ENCODE measurements at places on chromosomes 1 and 21.

- DNase-seq = no peak
Observed at GRCh38 chr1:61812916-61813315, 70.6 kb downstream of the PATJ start.

DNA sequence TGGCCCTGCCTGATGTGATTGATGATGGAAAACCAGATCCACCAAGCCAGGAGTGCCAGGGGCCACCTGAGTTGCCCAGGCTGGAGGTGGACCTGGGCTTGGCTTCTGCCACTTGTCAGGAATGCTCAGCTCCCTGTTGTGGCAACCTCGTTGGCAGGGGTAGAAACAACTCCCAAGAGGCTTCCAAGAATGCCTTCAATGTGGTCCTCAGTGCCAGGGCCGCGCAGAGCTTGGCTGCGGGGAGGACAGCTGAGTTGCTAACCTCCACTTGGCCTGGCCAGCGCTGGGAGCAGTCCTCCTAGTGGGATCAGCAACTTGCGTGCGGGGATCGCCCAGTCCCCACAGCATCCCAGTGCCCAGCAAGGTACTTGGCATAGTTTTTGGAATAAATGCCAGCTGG lies 9.0 kb downstream of the MYOM3 start:
- peak; percentile 92 for DNase-seq

DNA sequence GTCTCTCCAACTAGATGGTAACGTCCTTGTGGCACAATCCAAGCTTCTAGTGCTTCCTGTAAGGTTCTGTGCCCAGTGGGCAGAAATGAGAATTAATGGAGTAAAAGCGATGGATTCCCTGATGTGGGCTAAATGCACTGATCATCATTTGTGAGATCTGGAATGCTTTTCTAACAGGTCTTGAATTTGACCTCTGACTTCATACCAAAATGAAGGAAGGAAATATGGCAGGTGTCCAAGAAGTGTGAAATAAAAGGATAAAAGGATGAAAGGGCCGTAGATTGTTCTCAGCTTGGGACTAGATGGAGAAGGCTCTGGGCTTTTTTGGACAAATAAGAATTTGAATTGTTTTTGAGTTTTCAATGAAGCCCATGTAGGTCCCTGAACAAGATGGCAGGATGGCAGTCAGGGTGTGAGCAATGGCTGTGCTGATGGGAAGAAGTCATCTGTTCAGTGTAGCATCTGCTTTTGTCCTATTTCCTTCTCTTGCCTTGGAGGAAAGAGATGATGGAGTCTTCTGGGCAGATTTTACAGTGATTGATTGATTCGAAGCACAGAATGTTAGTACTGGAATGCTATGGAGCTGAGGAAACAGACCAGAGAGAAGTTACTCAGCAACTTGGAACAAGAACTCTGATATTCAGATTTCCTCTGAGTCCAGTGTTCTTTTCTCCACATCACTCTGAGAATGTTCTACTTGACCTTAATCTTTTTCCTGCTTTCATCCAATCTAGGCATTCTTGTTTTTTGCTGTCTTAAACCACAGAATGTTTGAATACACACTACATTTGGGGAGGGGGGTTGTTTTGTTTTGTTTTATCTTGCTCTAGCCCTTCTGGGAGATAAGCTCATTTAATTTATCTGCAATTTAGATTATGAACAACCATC lies 286.0 kb downstream of the HLX start:
- no peak for DNase-seq

DNA sequence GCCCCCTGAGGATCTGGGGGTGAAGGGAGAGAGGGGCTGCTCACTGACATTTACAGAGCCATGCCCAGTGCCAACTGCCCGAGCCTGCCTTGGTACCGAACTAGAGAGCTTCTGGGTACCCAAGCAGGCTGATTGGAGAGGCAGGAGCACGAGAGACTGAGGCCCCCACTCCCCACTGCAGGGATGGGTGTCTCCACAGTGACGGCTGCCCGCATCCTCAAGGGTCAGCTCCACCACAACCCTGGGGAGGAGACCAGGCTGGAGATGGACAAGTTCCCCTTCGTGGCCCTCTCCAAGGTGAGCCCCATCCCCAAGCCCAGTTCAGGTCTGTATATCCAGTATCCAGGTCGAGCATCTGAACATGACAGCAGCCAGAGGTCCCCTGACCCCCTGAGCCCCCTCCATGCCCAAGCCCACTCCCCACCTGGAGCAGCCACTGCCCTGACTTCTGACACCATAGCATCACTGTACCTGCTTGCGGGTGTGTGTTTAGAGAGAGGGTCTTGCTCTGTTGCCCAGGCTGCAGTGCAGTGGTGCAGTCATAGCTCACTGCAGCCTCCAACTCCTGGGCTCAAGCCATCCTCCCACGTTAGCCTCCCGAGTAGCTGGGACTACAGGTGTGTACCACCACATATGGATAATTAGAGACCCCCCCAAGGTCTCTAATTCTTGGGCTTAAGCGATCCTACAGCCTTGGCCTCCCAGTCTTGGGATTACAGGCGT lies 51.9 kb downstream of the ALPL start:
- peak; percentile 14 for DNase-seq

- peak; percentile 33 for DNase-seq
Observed at GRCh38 chr1:161207173-161207572, 5.0 kb downstream of the NDUFS2 start.

GRCh38 chr1:47471163-47471562 lies 33.3 kb downstream of the FOXD2 start:
- DNase-seq = peak; percentile 70

- no peak for DNase-seq
Observed at GRCh38 chr1:32755098-32755809, 52.7 kb upstream of the SYNC start.

DNA sequence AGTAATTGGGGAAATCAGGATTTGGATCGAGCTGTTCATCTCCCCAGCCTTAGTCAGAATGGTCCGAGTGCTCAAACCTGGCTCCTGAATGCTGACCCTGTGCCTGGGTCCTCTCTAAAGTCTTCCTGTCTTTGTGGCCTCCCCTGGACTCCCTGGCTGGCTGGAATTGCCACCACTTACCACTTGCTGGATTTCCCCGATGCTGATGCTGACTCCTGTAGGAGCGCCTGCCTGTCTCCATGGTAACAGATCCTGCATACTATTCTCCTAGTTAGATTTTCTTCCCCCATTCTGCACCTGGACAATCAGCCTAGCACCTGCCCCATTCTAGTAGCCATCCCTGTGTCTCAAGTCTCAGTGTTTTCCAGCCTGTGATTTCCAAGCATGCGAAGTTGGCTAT lies 382.2 kb upstream of the ESRRG start:
- no peak for DNase-seq

DNA sequence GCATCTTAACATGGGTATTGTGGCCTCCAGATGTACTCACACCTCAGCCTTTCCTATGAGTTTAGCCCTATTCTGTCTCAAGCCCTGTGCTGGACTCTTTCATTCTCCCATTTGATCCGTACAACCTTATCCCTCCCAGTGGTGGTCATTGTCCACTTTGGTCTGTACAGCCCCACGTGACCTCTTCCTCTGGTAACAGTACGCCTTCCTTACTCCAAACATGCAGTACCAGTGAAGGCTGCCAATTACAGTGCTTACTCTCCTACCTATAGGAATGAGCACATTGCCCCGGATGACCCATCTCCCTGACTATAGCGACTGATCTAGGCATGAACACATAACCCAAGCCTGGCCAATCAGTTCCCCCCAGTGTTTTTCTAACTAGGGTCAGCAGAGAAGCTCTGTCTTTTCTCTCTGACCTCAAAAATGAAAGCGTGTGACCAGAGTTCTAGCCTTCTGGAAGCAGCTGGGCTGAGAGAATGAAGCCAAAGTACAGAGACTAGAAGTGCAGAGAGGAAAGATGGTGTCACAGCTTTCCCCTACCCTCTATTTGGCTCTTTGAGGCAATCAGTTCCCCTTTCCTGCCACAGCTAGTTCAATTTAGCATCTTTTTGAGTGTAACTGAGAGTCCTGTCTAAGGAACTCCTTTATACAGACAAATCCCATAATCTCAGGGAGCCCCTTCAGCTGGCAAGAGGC lies 9.9 kb upstream of the QSOX1 start:
- no peak for DNase-seq

- DNase-seq = no peak
Observed at GRCh38 chr1:77303387-77303786, 21.6 kb downstream of the AK5 start.

DNA sequence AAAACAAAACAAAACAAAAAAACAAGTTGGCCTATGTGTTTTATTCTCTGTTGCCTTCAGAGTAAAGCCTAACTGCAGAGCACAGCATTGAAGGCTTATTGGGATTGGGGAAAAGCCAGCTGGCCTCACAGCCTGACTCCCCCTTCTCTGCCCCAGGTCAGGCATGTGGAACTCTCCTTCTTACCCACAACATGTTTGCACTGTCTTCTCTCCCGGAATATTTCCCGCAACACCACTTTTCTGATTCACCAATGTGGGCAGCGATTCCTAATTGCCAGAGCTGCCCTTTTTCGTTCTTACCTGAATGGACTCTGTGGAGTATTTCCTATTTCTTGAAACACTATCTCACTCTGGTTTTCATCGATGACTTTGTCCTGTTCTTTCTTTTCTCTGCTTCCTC lies 2.8 kb upstream of the TARBP1 start:
- no peak for DNase-seq

DNA sequence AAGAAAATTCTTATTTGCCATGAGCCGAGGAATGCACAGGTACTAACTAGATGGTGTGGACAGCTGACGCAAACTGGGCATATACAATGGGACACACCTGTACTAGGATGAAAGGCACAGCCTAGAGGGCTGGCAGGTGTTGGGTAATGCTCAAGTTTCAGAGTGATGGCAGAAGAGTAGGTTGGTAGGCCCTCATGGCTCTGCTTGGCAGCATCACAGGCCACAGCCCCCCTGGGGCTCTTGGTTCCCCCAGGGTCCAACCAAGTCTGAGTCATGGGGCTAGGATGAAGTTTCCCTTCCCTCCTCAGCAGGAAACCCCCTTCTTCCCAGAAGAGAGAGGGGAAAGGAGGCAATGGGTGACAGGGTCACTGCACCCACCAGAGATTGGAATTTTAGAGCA lies 35.2 kb downstream of the SPEN start:
- DNase-seq = no peak

GRCh38 chr1:231093156-231093922 lies 53.3 kb upstream of the FAM89A start:
- DNase-seq = no peak

DNA sequence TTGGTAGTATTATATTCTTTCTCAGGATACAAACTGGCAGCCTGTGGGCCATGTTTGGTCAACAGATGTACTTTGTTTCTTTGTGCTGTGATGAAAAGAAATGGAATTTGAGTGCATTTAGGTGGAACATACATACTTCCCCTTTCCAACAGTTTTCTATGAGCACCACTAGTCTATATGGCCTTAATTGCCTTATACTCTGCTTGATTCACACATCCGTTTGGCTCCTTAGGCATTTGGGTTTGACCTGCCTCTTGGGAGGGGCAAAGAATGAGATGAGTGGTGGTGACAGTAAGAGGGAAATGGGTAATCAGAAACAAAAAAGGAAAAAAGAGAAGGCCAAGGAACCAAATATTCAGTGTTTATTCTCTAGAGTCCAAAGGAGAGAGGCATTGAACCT lies 17.0 kb downstream of the CFAP126 start:
- no peak for DNase-seq

GRCh38 chr21:32813265-32813903 lies 41.8 kb upstream of the PAXBP1 start:
- DNase-seq = no peak

GRCh38 chr1:162391790-162392563 lies 10.4 kb downstream of the C1orf226 start:
- DNase-seq = no peak

GRCh38 chr1:52168373-52169080 lies 26.6 kb downstream of the ZFYVE9 start:
- DNase-seq = no peak

GRCh38 chr1:11179125-11179524 lies 10.0 kb upstream of the ANGPTL7 start:
- no peak for DNase-seq

- no peak for DNase-seq
Observed at GRCh38 chr21:43597052-43597451, 62.2 kb downstream of the HSF2BP start.

GRCh38 chr21:40054403-40054802 lies 187.2 kb downstream of the PCP4 start:
- DNase-seq = no peak

DNA sequence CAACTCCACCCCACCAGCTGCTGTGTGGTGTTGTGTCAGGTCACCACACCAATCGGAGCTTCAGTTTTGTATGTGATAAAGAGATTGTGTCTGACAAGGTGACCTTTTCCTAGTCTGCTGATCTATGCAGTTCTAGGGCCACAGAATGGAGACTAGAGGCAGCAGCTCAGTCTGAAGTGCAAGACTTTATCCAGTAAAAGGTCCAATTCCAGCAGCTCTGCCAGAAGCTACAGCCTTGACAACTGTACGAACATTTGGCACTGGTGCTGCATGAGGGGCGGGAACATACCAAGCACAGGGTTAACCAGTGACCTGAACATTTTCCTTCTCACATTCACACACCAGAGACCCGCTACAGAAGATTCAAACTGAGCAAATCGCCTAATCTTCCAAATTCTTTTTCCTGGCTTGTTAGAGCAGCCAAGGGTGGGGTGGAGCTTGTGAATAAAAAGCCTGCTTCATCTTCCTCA lies 9.3 kb downstream of the FMO1 start:
- no peak for DNase-seq

- DNase-seq = no peak
Observed at GRCh38 chr1:176754676-176755075, 291.7 kb downstream of the PAPPA2 start.

DNA sequence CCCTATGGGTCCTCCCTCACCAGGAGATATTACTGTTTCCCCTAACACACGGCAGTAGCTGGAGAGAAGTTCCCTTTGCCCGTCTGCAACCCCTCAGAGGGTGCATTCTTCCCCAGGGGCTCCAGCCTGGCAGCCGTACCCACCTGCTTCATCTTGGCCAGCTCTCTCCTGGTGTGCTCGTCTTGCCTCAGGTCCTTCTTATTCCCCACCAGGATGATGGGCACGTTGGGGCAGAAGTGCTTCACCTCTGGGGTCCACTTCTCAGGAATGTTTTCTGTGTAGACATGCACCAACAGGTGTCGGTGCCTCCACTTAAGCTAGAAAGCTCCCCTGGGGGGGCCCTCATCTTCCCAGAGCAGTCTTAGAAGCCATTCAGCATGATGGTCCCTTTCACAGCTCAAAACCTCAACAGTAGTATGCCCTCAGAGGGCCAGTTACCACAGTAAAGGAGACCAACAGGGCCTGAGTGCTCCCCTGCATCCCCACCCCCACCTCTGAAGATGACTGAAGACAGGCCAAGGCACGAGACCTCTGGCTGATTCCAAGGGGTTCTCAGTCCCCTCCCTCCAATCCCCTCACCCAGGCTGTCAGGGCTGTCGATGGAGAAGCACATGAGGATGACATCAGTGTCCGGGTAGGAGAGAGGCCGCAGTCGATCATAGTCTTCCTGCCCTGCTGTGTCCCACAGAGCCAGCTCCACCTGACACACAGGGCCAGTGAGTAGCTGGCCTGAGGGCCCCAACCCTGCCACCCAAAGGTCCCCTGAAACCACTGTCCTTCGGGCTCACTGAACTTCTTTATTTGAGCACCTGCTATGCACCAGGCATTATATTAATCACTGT lies 4.3 kb downstream of the RHOC start:
- DNase-seq = no peak

Data from psoas muscle (tissue), 8 donors.